A172 (cell line): ENCODE measurements at places on chromosomes 2 and 18.

- DNase-seq: no peak
Observed at GRCh38 chr2:219918944-219919343, 291.5 kb downstream of the SLC4A3 start.

- no peak for DNase-seq
Observed at GRCh38 chr2:30677231-30677630, 130.0 kb downstream of the CAPN13 start.

- DNase-seq: peak; percentile 5
Observed at GRCh38 chr2:64524604-64525316, 632 bp downstream of the AFTPH start.

- no peak for DNase-seq
Observed at GRCh38 chr18:35889677-35890076, 82.8 kb upstream of the RMP24 start.

DNA sequence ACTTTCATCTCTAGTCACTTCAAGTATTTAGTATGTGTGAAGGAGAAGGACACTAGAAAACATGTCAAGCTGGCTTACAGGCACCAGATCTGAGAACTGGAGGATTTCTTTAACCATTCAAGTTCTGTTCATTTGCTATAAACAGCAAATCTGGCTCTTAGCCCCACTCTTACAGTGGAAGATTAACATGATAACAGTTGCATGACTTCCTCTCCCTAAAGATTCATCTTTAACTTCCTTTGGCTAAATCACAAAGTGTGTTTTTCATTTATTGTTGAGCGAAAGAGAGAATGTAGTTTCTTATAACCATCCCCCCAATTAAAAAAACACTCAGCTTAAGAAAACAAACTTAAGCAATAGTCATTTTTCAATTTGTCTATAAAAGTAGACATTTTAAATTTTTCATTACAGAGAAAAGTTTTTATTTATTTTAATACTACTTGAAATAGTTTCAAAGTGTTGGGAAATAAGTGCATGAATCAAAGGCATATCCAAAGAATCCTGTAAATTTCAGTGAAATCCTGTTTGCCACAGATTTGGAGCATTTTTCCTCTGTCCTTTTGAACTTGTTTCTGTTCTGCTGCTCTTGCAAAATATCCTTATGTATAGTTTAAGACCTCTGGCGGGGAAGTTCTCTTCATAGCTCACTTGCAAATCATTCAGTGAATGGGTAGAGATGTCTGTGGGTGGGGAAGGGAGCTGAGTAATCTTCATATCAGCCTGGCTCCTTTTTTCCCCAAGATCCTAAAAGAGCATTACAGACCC is 241.0 kb upstream of the RBBP8 start:
- DNase-seq: no peak
